ENCODE measurements at places on chromosomes 1 and 21.

DNA sequence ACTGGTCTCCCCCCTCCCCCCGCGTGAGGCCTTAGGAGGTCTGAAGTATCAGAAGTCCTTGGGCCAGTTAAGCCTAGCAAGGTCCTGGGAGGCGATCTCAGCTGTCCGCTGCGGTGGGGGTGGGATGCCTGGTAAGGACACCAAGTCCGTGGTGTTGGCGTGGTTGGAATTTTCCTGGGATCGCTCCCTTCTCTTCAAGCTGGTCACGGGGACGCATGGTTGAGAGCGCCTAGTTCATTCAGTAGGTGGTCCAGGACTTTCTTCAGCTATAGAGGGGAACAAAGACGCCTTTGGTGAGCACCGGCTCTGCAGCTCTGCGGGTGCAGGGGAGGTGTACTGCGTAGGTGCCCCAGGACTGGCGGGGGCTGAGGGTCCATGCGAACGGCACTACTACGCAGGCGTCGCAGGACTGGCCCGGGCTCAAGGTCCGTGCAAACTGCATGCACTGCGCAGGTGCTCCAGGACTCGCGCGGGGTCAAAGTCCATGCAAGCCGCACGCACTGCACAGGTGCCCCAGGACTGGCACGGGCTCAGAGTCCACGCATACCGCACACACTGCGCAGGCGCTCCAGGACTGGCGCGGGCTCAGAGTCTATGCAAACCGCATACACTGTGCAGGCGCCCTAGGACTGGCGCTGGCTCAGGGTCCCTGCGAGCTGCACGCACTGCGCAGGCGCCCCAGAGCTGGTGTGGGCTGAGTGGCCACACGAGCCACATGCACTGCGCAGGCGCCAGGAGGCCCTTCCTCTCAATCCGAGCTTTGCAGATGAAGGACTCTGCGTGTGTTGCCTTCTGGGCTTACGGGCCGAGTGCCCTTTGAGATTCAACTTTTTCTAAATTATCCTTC is 36.6 kb upstream of the HMGN1 start:
- peak; percentile 34 for DNase-seq

DNA sequence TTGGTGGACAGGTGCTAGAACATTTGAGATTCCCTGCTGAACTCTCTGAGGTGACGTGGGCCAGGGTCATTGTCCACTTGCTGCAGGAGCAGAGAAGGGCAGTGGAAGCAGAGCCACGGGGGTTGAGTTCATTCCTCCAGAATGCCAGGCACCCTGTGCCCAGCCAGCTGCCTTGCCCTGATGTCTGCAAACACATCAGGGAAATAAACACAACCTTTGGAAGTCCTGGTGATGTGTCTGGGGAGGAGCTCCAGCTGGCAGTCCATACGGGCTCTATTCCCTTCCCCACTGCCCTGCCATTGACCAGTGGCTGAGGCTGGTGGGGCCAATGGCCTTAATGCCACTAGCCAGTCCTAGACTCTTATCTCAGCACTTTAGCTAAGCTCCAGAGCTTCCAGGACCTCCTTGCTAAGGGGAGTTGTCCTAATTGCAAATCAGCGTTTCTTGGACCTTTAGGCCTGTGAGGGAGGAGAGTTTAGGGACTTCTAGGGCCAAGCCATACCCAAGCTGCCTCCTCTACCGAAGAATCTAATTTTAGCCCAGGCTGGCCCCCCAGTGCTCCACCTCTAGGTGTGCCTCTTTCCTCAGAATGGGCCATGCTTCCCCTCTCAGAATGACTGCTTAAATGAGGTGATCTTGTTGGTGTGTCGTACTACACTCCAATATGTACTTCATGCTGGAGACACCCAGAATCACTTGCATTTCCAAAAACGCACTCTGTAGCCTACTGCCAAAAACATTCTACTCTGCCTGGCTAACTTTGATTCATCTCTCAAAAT is 25.9 kb upstream of the MFSD2A start:
- DNase-seq = no peak

- DNase-seq = no peak
Observed at GRCh38 chr1:234206651-234207284, 166.5 kb upstream of the COA6 start.

DNA sequence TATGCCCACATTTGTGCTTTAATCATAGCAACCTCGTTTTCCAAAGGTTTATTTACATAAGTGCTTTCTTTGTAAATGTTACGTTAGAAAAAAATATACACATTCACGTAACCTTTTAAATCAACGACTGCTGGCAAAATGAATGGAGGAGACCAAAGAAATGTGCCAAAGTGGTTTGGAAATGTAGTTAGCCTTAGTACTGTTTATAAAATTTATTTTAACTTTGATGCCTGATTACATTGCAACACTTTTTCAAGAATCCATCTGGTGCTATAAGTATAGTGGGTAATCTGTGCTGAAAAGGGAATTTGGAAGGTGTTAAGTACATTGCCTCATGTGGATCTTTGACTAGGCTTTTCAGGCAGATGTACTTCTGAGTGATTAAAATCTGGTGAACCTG is 108.9 kb downstream of the IFI44 start:
- DNase-seq = no peak

DNA sequence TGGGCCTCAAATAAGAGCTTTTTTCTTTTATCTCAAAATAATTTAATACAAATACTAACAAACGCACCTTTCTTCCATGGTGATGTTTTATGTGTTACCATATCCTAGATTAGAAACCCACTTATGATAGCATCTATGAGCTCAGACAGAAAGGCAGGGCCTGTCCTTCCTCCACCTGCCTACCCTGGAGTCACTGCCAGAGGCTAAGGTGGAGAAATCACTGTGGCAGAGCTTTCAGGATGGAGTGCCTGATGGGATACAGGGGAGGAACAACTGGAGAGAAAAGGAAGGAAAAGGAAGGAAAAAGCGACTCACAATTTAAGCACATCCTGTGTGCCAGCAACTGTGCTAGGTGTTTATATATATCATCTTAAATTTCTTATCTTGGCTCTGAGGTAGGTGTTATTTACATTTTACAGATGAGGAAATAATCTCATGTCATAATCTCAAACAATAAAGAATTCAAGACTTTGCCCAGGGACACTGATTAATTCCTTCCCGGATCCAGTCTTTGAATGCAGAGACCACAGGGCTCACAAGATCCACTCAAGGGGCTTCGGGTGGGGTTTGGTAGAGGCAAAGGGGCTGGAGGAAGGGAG is 45.4 kb downstream of the RCAN1 start:
- no peak for DNase-seq

DNA sequence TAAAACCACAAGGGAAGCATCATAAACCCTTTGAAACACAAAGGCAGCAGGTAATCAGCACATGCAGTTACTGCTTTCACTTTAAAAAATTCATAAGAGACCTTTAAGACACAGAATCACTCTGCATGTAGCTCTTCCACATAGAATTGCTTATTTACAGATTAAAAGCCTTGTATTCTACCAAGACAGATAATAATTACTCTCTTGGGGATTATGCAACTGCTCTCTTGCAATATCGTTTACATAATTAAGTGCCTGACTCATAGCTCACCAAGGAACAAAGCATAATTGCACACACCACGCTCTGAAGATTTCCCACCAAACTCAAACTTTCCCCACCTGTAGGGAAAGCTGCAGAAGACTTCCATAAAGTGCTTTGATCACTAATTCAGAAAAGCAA is 87.9 kb downstream of the VAV3 start:
- no peak for DNase-seq

DNA sequence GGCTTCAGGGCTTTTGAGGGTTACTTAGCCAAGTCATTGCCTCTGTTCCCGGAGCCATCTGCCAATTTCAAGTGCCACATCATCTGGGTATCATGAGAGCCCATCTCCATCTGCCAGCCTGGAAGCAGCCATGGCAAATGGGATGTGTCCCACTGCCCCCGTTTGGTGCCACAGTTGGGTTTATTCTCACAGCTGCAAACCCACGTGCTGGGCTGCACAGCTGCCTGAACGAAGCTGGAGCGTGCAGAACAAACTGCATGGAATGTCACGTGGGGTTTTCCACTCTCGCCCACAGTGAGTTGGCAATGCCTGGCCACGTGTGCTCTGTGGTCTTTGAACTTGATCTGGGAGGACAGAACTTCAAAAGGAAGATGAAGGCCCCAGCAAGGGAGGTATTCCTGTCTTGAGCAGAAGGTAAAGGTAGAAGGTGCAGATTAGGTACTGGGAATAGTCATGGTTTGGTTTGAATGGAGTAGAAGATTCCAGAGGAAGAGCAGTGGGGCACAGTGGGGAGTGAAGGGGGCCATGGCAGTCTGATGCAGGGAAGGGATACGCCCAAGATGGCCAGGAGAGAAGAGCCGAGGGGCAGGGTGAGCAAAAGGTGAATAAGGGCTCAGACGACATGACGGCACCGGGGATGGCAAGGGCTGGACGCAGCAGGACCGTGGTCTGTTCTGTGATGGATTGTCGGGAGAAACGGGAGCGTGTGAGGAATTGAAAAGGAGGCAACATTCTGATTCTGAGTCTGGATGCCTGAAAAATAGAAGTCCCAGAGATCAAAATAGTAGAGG is 222.0 kb downstream of the KAZN start:
- no peak for DNase-seq

DNA sequence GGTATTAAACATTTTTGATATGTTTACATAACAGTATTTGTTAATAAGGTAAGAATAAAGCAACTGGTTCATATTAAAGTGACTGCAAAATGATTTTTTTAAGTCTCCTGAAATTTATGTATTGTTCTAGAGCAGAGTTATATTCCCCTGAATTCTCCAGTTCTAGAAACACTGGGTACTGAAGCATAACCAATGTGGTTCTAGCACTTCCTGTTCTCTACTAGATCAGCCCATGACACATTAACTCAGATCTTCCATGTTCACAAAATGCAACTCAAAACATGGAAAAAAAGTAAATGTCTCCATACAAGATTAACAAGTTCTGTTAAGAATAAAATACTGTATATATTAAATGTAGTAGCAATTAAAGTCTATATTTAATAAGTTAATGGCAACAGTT is 3.9 kb downstream of the NEGR1 start:
- no peak for DNase-seq

DNA sequence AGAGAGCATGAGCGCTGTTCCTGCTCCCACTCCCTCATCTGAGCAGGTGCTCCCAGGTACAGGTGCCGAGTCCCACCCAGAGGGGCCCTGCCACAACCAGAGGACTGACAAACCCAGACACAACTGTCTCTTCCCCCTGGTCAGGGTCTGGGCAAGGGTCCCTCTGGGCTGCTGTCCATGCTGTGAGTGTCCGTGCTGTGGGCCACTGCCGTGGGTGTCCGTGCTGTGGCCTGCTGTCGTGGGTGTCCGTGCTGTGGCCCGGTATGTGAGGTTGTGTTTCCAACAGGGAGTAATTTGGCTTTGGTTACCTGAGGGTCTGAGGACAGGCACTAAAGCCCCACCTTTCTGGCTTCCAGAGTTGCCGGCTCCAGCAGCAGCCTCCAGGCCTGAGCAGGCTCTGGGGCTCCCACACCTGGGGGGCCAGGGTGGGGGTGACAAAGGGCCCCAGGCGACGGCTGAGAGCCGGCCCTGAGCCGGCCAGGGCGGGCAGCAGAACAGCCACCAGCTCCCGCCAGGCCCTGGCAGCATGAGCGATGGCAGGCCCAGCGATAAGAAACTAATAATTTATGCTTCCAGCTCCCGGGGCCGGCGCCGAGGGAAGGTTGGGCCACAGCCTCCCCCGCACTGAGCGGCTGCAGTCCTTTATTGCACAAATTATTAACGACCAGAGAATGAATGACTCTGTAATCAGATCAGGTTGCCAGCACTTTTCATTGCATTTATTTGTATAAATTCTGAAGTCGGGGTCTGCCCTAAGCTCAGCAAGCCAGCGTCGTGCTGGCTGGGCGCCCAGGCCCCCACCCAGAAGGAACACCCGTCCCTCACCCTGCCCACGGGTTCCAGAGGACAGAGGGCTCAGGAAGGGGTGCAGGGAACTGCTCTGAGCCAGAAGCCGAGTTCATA is 7.3 kb upstream of the SAMD11 start:
- DNase-seq = no peak

DNA sequence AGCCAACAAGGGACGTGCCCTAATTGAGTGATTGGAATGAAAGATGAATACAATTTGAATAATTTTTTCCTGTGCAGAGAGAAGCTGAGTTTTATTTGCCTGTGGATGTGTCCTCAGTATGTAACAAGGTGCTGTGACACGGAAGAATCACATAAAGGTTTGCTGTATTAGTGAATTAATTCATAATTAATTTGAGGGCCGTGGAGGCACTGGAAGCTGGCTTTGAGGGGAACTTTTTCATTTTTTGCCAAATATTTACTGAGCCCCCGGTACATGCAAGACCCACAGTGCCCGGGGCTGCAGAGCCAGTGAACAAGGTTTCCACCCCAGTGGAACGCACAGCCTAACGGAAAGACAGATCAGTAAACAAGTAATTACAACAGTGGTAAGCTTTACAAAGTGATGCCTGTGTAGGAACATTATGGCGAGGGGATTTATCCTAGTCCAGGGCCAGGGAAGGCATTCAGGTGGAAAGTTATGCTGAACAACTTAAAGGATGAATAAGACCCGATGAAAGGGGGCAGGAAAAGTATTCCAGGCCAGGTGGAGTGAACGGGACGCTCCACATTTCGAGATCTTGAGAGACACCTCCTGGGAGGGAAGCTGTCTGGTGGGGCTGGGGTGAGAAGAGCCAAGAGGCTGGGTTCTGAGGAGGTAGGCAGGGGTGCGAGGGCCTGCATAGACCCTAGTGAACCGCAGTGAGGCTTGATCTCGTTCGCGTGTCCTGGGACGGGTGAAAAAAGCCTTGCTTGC is 773 bp upstream of the RCC2 start:
- no peak for DNase-seq

DNA sequence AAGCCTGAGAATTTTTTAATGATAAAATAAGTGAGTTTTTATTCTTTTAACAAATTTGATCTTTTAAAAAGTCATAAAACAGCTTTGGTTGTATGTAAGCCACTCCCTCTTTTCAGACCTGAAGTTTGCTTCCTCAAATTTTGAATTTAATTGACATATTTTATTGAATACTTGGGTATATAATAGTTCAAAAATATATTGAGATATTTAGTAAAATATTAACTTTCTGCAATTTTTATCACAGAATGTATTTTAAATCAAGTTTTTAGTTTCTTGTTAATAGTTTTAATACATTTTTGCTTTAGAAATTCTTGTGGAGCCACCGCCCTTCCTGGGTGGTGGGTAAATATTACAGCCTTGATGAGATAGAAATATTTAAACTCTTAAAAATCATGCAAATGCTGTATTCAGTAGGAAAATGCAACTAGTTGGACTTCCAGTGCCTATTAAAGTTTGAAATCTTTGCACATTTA is 867 bp downstream of the PTPRC start:
- DNase-seq = no peak

DNA sequence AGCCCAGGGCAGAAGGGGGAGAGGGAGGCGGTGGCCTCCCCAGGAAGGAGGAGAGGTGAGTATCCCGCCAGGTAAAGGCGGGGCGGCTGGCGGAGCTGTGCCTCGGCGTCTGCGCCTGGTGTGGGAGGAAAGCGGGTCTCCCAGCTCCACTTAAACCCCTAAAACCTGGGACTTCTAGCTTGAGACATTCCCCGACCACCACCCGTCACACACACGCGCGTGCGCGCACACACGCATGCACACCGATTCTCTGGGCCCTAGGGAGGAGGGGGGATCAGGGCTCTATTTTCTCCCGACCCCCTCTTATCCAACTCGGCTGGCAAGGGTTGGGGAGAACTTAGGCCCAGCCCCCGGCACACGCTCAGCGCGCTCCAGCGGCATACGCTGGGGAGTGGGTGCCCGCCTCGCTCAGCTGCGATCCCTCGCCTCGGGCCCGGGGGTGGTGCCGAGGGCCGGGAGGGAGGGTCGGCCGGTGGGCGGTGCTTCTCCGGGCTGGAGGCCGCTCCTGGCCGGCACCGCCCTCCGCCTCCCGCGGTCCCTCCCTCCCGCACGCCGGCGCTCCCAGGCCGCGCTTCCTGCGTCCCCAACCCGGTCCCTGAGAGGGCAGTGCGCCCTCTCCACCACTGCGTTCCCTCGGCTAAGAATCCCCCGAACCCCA is at the start of gene TMEM51:
Gene TMEM51, plus strand, starts transcription at position 564 of the 658 bp plus-strand sequence. CDS start 61,341 bp downstream, outside the sequence.
- DNase-seq = no peak

- no peak for DNase-seq
Observed at GRCh38 chr1:25805863-25806225, 5.9 kb downstream of the SELENON start.

Data from NCI-H187 (cell line).